Activated T-cell treated with anti-CD3 and anti-CD28 coated beads, Interleukin-2, amount 50 U/mL, for 72 hours (primary cell): ENCODE measurements at places on chromosomes 13 and 19.

- DNase-seq = no peak
These were observed 1.2 kb downstream of the IZUMO4 start for GRCh38 chr19:2097886-2098327.

GRCh38 chr13:76929320-76929719 is 19.0 kb upstream of the ACOD1 start:
- DNase-seq = no peak

DNA sequence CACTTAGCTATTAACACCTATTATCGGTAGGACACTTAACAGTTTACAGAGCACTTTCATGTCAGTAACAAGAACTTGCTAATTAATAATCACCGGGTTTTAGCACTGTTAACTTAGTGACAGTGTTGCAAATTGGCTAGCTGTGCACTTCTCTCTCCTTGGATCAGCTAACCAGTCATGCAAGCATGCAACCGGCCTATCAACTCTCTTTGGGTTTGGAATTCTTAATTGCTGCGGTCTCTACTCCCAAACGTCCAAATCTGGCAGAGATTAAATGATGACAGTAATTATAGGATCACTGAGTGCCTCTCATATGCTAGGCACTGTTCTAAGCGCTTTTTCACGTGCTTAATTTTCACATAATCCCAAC is 1.2 kb downstream of the EPS15L1 start:
- DNase-seq = no peak

GRCh38 chr19:7961920-7962626 is 18.6 kb upstream of the TIMM44 start:
- no peak for DNase-seq

DNA sequence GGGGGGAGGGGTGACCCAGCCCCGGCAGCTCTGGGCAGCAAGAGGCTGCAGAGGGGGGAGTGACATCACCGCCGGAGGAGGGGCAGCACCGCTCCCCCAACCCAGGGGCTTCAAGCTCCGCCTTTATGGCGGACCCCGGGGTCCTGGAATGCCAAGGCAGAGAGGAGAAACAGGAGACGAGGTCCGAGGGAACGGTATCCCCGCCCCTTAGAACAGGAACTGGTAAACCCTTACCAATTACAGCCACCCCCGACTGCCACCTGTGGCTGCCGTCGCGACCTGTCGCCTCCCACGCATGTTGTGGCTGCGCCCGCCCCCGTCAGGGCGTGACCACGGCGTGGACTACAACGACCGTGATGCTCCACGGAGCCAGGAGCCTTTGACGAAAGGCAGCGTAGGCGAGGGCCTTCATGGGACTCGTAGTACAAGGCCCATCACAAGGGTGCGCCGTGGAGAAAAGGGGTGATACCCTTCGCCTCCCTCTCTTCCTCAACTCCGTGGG is 4.1 kb upstream of the KCNC3 start:
- DNase-seq = peak; percentile 97

DNA sequence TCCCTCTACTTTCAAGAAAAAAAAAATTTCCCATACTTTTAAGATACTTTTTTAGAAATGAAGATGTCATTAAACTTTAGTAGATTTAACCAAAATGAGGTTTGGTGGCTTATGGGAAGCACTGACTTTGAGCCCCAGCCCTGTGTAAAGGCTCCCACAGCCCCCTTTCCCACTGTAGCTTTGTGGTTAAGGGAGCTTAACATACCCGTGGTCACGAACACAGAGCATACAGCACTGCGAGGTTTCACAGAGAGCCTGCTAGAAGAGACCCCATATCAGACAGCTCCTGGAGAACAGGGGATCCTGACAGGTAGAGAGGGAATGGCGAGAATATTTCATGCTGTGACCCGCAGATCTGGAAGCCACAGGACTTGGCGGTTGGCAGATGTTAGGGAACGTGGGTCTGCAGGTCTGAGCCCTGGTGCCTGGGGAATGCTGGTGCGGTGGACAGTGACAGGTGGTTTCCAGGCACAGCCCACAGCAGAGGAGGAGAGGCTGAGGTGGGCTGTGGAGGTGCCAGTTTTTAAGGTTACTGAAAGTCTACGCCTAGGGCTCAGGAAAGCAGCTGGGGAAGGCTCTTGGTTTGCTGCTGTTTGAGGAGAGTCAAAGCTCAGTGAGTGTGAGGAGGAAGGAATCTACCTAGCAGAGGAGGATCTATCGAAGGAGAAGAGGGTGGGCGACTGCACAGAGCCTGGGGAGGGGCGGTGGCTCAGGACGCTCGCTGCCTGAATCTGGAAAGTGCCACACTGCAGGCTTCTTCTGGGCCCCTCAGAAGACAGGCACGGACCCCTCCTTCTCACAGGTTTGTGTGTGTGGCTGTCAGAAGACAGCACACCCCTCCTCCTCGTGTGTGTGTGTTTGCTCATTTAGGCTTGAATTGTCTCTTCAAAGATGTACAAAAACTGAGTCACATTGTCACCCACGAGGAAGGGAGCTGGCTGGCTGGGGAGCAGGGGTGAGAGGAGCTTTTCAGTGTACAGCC is 49.9 kb downstream of the SLC7A9 start:
- DNase-seq = no peak

GRCh38 chr13:29993716-29994488 is 143.5 kb upstream of the UBL3 start:
- no peak for DNase-seq
